ENCODE measurements at places on chromosomes 3 and 15.
A peak's percentile ranks its signal among the peaks of the same experiment; 100 is the strongest.

- DNase-seq: no peak
These were observed 681 bp downstream of the TWF2 start for GRCh38 chr3:52238193-52238760.

- DNase-seq: no peak
These were observed 45.8 kb downstream of the MYO1E start for GRCh38 chr15:59326856-59327255.

DNA sequence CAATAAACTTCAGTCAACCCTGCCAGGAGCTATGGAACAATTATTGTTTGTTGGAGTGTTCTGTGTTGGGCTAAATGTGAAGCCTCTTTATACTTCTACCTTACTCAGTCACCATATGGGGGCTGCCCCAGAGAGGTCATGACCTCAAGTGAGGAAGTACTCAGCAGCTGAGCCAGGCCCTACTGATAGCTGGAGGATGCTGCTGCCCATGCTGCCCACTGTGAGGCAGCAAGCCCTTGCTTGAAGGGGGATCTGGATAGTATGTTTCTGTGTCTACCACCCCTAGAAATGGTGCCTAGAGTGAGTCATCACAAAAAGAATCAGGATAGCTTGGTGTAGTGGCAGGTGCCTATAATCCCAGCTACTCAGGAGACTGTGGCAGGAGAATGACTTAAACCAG, 4.5 kb upstream of the RPL24 start:
- DNase-seq: no peak

- DNase-seq: no peak
These were observed 118.5 kb downstream of the MFSD1 start for GRCh38 chr3:158920371-158920770.

- no peak for DNase-seq
These were observed 25.4 kb downstream of the DYNC1LI1 start for GRCh38 chr3:32545305-32545704.

DNA sequence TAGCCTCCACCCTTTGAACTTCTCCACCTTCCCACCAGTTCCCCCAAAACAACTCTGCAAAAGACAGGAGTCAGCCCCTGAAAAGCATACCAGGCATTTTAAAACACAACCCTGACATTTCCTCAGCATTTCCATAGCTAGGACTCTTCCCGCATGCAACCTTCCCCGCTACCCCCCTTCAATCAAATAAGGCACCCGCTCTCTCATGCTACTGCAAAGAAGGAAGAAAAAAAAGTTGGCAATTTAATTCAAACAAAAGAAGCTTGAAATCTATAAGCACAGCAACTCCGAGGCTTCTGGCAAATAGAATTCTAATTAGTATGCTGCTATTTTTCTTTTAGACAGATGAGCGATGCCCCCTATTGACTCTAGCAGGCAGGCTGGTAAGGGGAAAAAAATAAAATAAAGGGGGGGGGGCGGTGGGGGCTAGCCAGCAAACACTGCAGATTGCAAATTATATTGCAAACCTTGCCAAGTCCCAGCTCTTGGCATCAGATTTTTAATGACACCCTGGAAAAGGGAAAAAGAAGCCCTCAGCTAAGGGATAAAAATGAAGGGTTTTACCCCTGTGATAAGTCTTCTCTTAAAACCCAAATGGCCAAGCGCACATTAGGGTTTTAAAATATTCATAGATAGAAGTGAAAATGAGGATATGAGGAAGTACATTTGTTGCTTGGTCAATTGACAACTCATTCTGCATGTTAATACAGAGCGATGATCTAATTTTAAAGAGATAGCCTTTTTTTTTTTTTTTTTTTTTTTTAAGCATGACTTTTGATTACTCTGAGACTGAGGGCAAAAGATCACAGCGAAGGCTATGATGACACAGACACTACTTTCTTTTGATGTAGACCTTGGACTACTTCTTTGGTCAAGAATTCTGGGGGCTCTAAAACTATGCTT, 255.2 kb downstream of the NR2F2 start:
- no peak for DNase-seq

GRCh38 chr15:92848464-92848851, 51.7 kb upstream of the CHD2 start:
- DNase-seq: no peak

- DNase-seq: no peak
These were observed 18.4 kb downstream of the SRGAP3 start for GRCh38 chr3:9231006-9231405.

GRCh38 chr15:92075764-92076163, 222.3 kb downstream of the SLCO3A1 start:
- no peak for DNase-seq

DNA sequence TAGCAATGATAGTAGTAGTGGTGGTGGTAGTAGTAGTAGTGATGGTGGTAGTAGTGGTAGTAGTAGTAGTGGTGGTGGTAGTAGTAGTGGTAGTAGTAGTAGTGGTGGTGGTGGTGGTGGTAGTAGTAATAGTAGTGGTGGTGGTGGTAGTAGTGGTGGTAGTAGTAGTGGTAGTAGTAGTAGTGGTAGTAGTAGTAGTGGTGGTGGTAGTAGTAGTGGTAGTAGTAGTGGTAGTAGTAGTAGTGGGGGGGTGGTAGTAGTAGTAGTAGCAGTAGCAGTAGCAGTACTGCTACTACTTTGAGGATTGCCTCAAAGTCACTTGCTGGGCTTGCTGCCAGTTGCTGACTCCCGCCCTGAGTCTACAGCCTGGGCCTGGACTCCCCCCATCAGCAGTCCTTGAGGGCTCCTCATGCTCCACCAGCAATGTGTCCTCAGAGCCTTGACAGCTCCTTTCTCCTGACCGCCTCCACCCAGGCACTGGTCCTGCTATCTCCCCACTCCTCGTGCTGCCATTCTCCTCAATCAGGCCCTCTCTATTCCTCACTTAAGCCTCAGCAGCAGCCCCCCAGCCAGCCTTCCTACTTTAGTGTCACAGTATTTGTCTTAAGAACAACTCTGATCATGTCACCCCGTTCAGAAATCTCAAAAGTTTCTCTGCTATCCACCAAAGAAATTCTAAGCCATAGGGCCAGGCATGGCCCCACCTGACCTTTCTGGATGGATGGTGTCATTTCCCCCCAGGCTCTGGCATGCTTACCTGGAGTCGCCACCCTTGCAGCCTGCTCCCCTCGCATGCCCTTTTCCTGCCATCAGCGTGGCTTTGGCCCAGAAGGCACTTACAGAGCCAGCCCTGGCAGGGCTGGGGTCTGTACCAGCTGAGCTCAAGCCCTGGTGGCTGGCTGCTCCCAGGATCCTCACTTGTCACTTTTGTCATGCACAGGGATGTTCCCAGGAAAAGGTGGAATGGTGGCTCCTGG, 45.6 kb downstream of the DLEC1 start:
- no peak for DNase-seq

DNA sequence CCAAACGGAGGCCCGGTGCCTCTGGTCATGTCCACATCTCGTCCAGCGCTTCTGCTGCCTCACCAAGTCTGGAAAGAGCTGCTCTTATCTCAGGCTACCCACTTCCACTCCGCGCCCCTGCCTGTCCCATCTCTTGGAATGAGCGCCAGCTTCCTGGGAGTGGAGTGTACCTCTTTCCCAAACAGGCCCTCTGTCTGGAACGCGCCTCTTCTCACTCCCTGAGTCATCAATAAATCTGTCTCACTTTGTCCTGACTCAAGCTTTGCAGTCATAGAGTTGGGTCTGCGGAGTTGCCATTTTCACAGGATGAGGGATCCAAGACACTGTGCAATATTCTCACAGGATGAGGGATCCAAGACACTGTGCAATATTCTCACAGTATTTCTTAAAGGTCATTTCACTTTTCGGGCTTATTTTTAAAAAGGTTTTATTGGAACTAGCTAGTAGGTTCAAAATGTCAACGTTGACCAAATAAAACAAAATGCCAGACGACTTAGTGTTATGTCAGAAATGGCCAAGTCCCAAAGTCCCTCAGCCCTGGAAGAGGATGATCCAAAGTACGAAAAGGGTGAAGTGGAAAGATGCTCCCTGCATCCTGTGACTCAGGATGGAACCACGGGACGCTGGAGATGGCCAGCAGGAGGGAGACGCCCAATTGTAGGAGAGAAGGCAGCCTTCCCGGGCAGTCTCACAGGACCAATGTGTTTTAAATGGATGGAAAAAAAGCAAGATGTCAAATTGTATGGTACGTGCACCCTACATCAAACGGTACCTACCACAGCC, 81.1 kb downstream of the CHSY1 start:
- DNase-seq: no peak

DNA sequence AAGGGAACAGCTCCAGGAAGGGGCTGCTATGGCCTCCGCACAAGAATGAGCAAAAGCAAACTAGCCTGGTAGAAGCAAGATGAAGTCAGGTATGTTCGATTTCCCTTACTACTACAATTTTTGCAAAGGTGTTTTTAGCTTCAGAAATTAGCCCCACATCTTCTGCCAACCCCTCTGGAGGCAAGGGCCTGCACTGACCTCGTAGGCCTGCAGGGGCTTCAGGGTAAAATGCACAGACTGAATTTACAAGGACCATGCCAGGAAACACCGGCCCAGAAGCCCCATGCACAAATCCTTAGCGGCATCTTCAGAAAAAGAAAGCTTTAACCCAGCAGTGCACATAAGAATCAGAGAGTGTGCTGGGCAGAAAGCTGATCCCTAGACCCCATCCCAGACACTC, 53.0 kb downstream of the SLC6A1 start:
- no peak for DNase-seq

DNA sequence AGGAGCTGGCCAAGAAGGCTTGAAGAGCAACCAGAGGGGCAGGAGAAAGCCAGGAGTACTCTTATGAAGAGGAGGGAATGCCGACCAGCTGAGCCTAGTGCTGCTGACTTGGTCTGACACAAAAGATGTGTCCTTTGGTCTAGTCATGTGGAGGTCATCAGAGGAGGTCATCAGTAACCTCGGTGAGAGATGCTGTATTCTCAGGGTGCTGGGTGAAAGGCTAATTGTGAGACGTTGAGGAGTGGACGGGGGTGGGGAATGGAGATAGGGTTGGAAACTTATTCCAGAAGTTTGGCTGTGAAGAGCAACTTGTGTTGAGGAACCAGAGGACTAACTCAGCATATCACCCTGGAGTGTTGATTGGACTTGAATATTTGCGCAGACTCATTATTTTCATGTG, 5.5 kb downstream of the CRTC3 start:
- no peak for DNase-seq

GRCh38 chr3:81581966-81582599, 179.4 kb downstream of the GBE1 start:
- DNase-seq: no peak

- DNase-seq: no peak
These were observed 99.8 kb downstream of the TMEM108 start for GRCh38 chr3:133138017-133138416.

DNA sequence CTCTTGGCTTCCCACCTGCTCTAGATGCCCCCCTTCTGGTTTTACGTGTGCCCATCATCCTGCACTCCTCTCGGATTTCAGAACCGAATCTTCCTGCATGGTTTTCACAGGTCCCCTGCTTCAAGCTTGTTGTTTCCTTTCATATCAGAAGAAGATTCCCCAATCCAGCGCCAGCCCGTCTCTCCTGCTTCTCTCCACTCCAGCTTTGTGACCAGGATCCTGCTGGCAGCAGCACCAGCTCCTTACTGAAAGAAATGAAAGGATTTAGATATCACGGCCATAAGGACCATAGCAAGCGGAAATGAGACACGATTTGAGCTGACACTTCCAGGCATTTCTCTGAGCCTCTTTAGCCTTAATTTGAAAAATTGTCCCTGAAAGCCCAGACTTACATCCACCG, 180.3 kb upstream of the UBE3A start:
- DNase-seq: no peak

- peak; percentile 85 for DNase-seq
These were observed 17.7 kb downstream of the CRTAP start for GRCh38 chr3:33131331-33132018.

GRCh38 chr3:58335652-58335947, 2.9 kb downstream of the PXK start:
- no peak for DNase-seq

GRCh38 chr3:71104556-71104955, 479.0 kb downstream of the FOXP1 start:
- DNase-seq: no peak

DNA sequence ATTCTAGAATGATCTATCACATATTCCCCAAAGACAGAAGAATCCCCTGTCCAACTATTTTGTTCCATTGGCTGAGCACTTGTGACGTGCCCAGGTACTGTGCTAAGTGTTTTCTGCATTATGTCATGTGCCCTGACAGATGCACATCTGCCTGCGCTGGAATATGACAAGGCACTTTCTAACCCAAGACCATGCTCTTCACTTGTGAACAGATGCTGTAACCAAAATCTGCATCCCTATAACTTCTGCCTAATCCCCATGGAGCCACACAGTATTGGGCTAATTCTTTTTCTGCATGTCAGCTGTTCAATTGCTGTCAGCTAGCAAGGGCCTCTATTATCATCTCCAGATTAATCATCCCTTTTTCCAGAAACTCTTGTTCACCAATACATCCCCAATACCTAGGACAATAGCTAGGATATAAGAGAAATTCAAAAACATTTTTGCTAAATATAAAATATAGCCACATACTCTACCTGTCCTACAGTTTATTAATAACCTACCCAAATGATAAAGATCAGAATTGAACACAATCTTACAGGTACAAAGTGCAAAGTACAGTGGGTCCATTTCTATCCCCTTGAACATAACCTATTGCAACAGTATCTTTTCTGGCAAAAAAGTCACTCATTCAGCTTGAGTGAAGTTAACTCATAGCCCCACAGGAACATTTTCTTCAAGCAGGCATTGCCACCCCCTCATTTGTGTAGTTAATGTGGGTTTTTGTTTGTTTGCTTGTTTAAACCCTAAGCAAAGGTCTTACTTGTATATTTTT, 109.4 kb upstream of the LRRN1 start:
- DNase-seq: no peak

DNA sequence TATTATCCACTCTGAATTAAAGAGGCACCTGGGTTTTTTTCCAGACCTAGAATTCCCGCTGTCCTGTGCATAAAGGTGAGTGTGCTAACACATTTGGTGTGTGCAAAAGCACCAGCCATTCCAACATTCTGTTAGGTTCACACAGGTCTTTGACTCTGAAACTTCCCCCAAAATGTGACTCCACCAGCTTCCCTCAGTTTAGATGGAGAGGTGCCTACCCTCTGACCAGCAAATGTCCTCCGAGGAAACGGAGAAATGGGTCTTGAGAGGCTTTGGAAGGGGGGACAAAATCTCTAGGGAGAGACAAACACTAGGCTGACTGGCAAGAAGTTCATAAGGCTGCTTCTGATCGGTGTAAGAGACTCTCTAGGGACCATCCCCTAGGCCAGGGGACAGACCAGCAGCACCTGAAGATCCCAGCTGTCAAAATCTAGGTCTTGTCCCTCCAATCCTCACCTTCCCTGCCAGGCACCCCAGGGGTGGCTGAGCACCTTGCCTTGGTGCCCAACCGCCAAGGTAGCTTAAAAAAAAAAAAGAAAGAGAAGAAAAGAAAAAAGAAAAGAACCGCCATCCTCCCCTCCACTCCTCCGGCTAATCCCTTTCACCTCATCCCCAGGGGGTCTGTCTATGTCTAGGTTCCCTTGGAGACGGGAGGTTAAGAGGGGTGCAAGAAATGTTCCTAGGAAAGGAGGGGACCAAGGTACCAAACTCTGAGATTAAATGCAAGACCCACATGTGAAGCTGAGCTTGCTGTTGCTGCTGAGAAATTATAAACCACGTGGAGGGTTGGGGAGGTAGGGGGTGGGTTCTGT, 2.0 kb upstream of the MECOM start:
- DNase-seq: no peak
